Smooth muscle cell of the brain vasculature (primary cell): ENCODE measurements at places on chromosomes 3 and 15.

DNA sequence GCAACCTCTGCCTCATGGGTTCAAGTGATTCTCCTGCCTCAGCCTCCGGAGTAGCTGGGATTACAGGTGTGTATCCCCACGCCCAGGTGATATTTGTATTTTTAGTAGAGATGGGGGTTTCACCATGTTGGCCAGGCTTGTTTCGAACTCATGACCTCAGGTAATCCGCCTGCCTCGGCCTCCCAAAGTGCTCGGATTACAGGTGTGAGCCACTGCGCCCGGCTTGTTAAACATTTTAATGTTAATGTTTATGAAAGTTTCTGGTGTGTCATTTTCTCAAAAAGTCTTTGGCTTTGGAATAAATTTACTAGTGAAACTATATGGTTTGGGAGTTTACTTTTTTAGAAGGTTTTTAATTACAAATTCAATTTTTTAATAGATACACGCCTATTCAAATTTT, 698.8 kb downstream of the MECOM start:
- DNase-seq, result no peak

DNA sequence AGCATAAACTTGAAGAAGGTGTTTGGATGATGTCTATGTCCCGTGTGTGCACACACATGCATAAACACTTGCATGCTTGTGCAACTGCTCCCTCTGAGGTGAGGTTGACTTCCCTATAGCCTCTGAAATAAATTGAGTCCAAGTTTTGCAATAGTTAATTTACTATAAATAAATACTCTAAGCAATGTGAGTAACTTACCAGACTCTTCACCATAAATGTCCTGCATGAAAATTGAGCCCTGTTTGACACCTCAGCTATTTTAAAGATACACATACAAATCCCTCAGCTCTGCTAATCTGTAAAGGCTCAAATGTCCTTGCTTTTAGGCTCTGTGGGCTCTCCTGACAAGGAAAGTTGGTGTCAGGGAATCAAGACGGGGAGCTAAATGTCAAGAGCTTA, 37.1 kb downstream of the GJD2 start:
- DNase-seq, result no peak

DNA sequence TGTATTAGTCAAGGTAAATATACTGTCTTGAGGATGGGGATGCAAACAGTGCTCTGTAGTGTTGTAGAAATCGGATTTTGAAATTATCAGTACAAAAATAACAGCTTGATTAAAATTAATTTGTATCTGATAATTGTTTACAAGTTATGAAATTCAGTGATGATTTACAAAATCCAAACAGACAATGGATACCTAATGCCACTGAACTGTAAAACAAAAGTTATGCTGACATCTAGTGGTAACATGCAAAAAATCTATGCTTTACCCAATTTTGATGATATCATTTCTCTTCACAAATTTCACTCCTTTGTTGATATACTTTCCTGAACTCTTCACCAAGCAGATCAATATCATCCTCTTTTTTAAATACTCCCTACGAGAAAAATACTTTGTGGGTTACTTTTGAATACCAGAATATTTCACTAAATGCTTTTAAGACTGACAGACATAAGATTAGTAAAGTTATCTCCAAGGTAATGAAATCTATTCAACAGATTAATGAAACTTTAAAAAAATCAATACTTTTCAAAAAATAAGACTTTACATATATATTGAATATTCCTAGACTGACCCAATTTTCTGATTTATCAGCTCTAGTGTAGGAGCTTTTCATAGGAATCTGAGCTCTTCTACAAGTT, 36.0 kb downstream of the MNS1 start:
- peak; percentile 4 for DNase-seq

DNA sequence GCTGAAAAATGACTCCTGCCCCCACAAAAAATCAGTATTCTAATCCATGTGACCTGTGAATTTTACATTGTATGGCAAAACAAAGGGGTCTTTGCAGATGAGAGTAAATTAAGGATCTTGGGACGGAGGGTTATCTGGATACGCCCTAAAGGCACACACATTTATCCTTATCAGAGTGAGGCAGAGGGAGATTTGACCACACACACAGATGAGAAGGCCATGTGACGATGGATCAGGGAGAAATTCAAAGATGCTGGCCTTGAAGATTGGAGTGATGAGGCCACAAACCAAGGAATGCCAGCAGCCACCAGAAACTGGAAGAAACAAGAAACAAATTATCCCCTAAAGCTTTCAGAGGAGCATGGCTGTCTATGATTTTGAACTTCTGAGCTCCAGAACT, 288.5 kb downstream of the XXYLT1 start:
- no peak for DNase-seq

- DNase-seq, result no peak
Measured at GRCh38 chr3:23743141-23743784, 62.5 kb upstream of the UBE2E1 start.

GRCh38 chr3:177050501-177051237, 146.6 kb downstream of the TBL1XR1 start:
- DNase-seq, result peak; percentile 15

DNA sequence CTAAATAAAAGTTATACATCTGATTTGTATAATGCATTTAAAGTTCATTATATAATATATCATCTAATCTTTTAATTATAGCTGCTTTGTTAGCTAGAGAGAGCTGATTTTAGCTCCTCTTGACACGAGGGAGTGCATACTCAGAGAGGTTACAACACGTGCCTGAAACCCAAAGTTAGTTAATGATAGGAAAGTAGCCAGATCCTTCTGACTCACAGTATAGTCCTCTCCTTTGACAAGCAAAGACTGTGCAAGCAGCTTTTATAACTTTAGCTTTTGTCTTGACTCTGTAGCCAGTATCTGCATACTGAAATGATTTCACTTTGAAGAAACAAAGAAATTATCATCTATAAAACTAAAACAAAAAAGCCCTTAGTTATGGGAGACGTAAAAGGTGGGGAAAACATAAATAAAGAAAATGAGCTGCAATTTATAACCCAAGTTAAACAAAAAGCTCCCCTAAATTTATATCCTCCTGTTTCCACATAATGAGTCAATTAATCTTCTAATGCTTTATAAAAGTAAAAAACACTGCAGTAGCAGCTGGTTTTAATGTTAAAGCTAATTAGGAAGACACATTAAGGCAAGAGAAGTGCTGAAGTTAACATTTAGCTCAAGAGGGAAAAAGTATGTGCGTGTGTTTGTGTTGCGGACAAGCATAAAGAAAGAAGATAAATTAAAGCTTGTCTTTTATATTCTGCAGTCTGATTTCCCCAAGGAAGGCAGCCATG, 13.1 kb downstream of the GABRR3 start:
- no peak for DNase-seq

DNA sequence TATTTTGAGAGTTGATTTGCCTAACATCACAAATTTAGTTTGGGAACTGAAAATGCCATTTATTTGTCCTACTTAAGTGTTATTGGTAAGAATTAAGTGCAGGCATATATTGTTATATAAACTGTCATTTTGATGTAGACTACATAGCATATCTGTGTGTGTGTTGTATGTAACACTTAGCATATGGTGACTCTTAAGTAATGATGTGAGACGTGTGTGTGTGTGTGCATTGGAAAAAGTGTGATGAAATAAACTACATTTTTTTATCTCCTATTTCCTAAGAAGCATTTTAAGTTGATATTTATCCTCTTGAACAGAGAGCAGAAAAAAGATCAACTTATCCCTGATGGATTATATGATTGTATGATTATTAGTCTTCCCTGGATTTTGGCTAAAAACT, 588.2 kb upstream of the SUCLG2 start:
- no peak for DNase-seq

DNA sequence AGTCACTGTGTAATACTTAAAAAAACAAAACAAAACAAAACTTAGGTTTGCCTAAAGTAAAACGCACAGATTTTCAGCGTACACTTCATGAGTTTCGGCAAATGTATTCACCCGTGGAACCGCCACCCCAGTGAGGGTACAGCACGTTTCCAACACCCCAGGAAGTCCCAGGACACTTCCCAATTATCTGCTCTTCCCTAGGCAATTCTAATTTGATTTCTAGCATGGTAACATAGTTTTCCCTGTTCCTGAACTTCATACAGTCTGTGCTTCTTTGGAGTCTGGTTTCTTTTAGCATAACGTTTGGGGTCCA, 497 bp upstream of the CLASP2 start:
- DNase-seq, result no peak

DNA sequence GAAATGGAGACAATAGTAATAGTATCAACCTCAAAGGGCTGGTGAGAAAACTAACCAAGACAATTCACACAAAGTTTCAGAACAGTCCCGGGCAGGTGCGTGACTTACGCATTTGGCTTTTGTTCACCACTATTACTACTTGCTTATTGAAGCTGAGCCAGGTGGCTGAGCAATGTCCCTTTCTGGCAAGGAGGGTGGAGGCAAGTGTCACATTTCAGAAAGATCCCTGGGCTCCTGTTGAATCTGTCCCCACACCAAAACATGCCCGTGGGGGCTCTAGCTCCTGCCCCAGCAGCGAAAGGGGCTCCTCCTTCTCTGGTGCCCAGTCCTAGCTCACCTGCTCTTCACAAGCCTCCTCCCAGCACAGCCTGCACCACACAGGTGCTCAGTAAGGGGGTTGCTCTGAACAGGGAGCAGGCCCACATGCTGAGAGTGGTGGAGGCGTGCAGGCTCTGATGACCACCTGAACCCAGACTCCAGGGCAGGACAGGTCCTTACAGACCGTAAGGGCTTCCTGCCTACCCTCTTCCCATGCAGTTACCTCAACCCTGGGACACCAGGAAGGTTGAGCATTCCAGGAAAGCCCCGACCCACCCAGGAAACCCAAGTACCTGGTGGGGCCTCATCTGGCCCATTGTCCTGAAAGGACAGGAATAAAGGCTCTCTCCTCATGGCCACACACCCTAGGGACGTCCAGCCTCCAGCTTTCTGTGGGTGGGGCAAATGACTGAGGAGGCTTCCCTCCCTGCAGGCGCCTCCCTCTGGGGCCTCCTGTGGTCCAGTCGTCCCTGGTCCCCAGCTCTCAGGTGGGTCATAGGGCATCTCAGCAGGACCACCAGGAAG, 32.6 kb downstream of the SEMA7A start:
- DNase-seq, result no peak

DNA sequence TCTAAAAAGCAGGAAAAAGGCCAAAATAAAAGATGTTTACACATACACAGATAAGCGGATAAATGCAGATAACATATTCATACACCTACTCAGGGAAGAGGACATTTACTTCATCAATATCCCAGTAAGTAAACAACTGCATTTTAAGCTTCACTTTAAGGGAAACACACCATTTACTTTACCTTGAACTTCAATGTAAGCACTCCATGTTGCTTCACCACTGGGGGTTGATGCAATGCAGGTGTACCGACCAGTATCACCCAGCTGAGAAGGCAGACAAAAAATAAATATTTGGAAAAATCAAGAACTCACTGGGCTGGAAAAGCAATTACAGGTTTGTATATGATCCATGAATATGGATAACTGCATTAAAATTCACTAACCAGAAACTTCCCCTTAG, 1099.5 kb downstream of the ROBO1 start:
- no peak for DNase-seq

DNA sequence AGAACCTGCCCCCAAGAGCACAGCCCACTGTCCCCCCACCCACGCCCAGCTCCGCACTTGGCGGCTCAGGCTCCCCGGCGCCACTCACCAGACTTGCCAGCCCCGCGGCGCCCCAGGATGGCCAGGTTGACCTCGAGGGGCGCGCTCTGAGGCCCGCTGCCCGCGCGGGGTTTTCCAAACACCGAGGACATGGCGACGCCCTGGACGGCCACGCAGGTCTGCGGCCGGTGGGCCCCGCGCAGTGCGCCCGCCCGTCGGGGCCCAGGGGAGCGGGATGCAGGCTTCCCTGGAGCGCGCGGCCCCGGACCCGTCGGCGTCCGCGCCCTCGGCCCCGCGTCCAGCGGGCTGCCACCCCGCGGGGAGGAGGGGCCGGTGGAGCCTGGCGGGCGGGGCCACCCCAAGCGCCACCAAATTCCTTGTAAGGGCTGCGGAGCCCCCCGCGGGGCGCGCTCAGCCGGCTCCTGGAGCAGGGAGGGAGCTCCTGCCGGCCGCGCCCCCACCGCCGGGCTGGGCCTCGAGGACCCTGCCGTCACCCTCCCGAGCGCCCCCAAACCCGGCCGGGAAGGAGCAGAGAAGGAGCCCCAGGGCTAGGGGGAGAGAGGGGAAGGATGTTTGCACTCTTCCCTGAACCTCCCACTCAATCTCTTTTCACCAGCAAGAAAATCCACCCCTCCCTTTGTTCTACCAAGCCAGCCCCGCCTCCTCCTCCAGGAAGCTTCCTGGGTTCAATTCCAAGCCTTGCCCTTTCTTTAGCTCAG, at the start of gene RASL12:
Gene RASL12 (minus strand): TSS at position 347 of the 758 bp plus-strand sequence. CDS start 156 bp downstream, at position 191.
- no peak for DNase-seq

GRCh38 chr3:149016242-149016641, 24.9 kb downstream of the GYG1 start:
- no peak for DNase-seq

DNA sequence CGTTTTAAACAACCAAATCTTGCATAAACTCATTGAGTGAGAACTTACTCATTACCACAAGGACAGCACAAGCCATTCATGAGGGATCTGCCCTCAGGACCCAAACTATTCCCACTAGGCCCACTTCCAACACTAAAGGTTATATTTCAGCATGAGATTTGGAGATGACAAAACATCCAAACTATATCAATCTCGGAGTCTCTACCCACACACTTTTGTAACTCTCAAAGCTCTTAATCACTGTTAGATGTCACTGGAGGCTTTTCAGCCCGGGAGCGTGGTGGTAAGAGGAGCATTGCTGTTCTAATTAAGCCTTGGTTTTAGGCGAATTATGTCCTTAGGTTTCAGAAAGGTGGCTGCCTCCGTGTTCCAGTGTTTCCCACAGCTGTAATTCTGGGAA, 86.3 kb downstream of the CNTN6 start:
- no peak for DNase-seq

- no peak for DNase-seq
Measured at GRCh38 chr15:62394079-62394478, 229.0 kb upstream of the C2CD4B start.

DNA sequence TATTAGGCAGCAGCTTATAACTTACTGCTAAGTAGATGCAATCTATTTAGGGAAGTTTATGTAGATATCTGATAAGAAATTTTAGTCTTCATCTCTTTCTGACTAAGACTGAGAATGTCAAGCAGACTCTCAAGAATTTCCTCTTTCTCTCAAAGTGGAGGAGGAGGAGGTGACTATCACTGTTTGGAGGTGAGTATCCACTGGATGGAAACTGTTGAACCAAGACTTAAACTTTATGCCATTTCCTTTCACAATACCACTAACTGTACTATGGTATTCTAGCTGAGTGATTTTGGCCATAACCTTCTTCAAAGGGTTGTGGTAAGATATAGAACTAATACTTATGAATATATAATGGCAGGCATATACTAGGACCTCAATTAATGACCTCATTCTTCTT, 64.6 kb downstream of the TPRG1 start:
- no peak for DNase-seq

DNA sequence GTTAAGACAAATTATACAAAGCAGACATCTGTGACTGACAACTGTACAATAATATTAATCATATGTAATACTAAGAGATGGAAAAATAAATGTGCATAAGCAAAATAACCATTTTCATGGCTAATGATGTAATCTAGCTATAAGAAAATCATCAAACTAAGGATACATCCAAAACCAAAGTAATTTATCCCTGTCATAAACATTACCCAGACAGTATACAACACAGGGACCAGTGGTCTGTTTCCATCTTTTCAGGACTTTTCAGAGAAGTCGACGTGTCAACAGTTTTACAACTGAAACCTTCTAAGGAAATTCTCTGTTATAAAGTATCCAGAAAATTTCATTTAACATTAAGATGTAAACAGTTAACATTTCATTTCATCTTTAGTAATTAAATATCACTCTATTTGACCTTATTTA, 11.0 kb downstream of the THBS1 start:
- DNase-seq, result no peak

- no peak for DNase-seq
Measured at GRCh38 chr3:33490641-33491241, 50.5 kb upstream of the UBP1 start.

- no peak for DNase-seq
Measured at GRCh38 chr15:65885668-65886218, 16.5 kb downstream of the RAB11A start.
